ENCODE measurements at places on chromosomes 2 and 18. TPM values are rescaled to one million over a fixed set of nuclear protein-coding genes. Genes with fewer than 3 reads are reported as not detected.

DNA sequence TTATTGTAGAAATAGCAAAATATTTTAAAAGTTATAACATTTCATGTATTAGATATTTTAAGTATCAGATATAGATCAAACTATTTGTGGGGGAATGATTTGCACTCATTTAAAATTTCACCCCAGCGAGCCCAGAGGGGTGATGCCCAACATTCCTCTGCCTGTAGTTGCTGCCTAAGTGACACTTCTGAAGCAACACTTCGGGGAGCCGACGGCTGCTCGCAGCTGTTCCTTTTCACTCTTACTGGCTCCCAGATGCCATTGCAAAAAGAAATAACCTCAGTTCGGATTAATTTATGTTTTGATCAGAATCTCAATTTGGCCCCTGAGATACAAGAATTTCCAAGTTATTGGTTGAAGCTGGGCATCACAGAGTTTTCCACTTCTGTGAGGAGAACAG lies 603.8 kb downstream of the PLCL1 start:
- H3K27me3 ChIP-seq: no peaks in the 10 kb centered on the region
- H3K4me3 ChIP-seq: no peak overlapping the region
- no peaks in the 10 kb centered on the region for H3K36me3 ChIP-seq
- no peak for DNase-seq
- no peak overlapping the region for H3K27ac ChIP-seq
- H3K4me1 ChIP-seq: no peaks in the 10 kb centered on the region

DNA sequence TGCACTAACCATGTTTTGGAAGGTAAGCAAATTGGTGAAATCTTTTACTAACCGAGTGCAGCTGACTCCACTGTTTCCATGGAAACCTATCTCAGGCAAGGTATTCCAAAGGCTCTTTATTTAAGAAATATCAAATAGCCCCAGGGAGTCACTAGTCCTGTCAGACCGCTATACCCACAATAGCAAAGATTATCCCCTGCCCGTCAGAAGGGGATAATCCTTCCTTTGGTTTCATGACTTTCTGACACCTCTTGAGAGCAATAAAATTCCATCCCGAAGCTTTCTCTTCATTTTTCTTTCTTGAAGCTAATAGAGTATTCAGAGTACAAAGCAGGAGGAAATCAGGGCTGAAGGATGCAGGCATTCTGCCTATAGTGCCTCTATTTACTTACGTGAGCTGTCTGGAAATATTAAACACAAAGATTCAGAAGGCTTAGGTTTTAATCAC lies 34.7 kb upstream of the MAP2 start:
- H3K27me3 ChIP-seq: no peaks in the 10 kb centered on the region
- H3K4me1 ChIP-seq: no peaks in the 10 kb centered on the region
- H3K27ac ChIP-seq: no peak overlapping the region
- H3K36me3 ChIP-seq: no peaks in the 10 kb centered on the region

DNA sequence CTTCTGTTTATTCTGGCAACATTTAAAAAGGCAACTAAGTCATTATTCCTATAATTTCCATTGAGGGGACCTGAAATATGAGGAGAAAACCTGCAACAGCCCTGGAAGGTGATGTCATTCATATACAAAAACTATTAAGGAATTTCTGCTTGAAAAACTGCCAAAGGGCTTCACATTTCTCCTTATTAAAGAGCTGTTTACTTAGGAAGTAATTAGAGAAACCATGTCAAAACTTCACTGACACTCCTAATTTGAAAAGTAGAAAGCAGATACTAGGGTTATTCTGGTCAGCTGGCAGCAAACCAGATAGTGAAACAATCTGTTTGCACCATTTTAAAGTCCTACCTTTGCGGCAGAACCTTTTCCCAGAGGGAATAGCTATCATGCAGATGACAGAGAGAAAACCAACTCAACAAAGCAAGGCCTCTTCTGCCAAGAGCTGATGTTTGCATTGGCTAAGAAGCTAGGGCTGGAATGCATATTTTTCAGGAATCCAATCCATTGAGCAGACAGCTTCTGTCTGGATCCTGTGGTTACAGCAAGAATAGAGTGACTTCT lies 592.2 kb upstream of the SYT4 start:
- no peaks in the 10 kb centered on the region for H3K36me3 ChIP-seq
- no peak overlapping the region for H3K27ac ChIP-seq
- no peaks in the 10 kb centered on the region for H3K27me3 ChIP-seq
- no peak overlapping the region for H3K4me3 ChIP-seq
- peaks cover 12% of the 10 kb centered on the region for H3K4me1 ChIP-seq

DNA sequence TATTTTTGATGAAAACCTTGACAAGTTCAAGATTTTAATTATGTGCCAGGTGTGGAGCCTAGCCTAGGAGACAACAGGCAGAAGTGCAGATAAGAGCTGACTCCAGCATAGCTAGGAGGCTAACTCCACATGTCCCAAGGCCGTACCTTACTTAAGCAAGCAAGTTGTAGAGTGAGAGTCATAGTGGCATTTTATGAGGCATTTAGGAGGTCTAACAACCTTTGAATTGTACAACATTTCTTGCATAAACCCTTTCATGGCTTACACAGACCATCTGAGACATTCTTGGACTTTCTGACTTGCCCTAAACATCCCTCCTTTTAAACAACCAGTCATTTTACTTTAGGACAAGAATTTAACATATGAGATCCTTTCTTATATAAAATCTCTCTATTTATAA lies 8.3 kb upstream of the SUCLG1 start:
- H3K4me1 ChIP-seq: no peaks in the 10 kb centered on the region
- DNase-seq: no peak

DNA sequence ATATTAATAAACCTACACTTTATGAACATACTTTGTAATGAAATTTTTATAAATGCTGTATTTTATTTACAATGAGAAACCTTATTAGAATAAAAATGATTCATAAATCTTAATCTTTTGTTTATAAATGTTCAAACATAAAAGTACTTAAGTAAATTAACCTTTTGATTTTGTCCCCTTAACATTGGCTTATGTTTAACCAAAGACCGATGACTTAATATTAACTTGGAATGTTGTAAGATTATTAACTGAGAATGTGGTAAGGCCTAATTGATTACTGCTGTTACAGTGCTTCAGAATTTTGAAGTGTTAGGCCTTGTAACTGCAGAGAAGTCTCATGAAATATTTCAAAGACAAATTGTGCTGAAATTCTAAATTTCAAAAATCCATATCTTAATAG lies 5.7 kb downstream of the CPS1 start:
- H3K27ac ChIP-seq: no peak overlapping the region
- H3K36me3 ChIP-seq: no peaks in the 10 kb centered on the region
- no peaks in the 10 kb centered on the region for H3K4me1 ChIP-seq
- no peak overlapping the region for H3K4me3 ChIP-seq
- DNase-seq: no peak

Gene SPC25
- not detected for total RNA-seq

Gene ANKAR
- total RNA-seq: 7.3 TPM

Gene KCNG3
- total RNA-seq: not detected

Gene CXCR1
- total RNA-seq: 0.15 TPM

Gene PPIL3
- total RNA-seq: 23.3 TPM

Gene SPEG
- 133 TPM for total RNA-seq

Gene RMC1
- total RNA-seq: 18.1 TPM

Gene RBBP8
- total RNA-seq: 6.8 TPM

Gene SLC11A1
- total RNA-seq: 0.64 TPM

Gene EFR3B
- 9.2 TPM for total RNA-seq

Measured in heart right ventricle (tissue), 16 donors.